ENCODE measurements at places on chromosomes 7 and 10.

DNA sequence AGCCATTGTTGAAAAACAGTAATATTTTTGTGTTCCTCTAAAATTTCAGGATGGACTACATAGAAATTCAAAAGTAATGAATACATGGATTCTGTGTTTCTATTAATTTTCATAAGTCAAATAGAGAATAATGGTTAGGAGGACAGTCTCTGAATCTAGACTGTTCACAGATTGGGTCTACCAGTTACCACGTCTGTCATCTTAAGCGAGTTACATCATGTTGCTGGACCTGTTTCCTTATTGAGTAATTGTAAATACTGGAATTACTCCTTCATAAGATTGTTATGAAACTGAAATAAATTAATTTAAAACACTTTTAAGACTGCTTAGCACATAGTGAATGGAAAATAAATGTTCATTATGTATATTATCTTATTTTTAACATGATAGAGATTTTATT is 172.3 kb downstream of the KCND2 start:
- no peak for DNase-seq

DNA sequence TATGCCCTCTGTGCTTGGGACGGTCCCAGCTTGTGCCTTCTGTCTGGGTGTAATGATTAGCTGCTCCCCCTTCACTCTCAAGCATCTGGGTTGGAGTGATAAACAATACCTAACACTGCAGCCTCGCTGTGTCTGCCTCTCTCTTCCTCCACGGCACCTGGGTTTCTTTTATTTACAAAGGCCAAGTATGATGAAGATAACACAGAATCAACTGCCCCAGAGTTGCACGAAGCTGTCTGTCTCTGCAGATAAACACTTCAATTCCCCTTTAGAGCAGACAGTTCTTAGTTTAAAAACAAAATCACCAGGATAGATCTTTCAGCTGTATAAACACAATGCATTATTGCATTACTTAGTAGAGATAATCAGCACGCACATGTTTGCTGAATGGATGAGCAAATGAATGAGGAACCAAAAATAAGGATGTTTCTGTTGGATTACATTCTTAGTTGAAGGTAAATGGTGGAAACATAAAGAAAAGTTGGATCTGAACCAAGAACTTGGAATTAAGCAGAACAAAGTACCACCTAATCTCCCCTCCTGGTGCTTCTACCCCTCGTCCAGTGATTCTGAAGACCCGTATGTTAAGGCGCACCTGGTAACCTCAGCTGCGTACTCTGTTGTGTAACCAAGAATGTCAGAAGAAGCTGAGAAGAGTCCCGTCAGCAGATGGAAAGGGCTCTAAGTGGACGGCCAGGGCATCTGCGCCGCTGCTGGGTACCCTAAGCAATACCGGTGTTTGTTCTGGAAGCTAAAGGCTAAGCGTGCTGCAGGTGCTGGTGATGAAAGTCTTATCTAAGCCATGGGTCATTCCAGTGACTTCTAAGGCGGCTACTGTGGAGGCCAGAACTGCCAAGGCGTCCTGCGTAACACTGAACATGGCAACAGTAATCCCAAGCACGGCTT is 26.6 kb downstream of the INSIG1 start:
- no peak for DNase-seq

GRCh38 chr7:6116211-6116610 is 85.0 kb downstream of the ANKRD61 start:
- no peak for DNase-seq

DNA sequence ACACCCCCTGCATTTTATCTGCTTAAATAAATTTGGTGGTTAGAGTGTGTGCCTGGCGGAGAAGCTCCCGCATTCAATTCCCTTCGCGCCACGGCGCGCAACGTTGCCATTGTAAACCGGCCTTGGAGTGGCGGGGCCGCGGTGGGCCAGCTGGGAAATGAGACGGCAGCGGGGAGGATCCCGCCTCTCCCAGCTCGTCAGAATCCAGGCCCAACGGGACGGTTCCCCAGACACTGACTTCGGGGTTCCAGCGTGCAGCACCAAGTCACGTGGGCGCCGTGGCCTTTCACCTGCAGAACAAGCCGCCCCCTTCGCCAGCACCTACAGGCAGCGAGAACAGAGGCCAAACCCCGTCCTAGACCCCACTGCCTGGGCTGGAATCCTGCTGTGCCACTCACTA is 103.4 kb downstream of the GRID1 start:
- no peak for DNase-seq

DNA sequence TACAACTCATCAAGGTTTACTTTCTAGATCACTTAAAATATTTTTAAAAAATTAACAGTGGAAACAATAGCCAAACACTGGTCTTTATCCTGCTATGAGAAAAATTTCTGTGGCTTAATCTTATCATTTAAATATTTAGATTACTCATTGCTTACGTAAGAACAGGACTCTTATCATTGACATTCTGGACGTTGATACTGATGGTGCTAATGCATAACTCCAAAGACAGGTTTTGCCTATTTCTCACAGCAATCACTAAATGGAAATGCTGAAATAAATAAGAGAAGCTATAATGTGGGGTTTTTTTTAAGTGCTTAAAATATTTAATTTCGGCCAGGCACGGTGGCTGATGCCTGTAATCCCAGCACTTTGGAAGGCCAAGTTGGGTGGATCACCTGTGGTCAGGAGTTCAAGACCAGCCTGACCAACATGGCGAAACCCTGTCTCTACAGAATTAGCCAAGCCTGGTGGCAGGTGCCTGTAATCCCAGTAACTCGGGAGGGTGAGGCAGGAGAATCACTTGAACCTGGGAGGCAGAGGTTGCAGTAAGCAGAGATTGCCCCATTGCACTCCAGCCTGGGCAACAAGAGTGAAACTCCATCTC is 195.0 kb downstream of the HGF start:
- no peak for DNase-seq

DNA sequence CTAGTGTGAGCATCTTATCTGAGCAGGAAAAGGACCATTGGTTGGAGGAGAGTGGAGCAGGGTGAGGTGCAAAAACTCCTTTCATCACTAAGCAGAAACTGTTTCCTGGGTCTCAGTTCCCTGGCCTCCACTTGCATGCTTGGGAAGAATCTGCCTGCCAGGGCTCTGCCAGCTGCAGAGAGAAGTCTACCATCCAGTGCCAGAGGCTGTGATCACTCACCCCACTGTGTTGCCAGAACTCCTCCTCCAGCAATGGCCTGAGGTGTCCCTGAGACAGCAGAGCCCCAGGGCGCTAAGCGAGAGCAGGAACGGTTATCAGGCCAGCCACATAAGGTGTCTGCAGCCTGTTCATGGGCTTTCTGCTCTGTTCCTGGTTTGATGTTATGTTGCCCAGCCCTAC is 991.4 kb downstream of the CCSER2 start:
- DNase-seq = peak; percentile 35

DNA sequence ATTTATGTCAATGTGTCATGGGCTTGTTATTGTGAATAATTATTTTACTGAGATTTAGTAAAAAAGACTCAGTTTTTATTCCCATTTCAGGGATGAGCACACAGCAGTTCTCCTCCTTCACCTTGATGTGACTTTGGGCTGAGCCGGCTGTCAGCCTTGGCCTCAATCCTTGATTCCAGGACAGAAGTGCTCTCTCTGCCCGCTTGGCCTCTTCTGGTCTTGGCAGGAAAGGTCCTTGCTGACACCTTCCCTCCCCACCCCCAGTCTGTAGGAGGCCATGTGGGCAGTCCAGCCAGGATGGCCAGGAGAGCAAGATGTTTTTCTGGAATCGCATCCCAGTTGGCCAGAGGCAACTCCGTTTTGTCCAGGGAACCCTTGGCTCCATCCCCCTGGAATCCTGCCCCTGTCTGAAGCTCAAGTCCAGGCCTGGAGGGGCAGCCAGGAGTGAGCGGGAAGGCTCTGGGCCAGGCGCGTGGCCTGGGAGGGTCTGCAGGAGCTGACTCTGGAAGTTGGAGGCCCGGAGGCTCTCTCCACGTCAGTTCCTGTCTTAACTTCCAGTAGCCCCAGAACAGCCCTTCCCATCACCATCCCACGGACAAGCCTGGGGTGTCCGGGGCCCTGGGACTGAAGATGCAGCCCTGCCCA is 100.9 kb downstream of the PDGFA start:
- DNase-seq = no peak

GRCh38 chr10:87635498-87636312 is 24.0 kb upstream of the PAPSS2 start:
- no peak for DNase-seq

DNA sequence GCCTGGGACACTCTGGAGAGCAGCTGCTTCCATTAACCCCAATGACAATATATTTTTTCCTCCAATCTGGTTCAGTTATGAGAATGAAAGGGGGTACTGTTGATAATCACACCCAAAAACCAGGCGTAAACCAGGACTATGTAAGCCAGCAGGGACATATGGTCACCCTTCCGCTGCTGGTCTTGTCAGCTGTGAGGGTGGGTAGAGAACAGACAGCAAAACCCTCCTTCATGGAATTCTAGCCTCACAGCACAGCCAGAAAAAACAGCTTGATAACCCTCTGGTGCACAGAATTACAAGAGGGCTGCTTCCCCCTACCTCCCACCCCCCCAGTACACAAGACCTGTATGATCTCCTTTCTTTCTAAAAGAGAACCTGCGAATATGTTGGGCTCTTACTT is 368.8 kb upstream of the ZMIZ1 start:
- DNase-seq = no peak

DNA sequence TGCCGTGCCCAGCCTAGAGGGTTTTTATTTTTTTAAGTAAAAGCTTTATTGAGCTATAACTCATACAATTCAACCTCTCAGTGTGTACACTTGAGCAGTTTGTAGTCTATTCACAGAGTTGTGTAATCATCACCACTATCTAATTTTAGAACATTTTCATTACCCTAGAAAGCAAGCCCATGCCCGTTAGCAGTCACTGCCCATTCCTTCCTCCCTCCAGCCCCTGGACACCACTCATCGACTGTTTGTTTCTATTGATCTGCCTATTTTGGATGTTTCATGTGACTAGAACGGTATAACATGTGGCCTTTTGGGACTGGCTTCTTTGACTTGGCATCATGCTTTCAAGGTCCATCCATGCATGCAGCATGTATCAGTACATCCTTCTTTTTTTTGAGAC is 25.7 kb upstream of the SEC61A2 start:
- DNase-seq = no peak

- DNase-seq = no peak
Observed at GRCh38 chr7:81842361-81842760, 72.5 kb upstream of the HGF start.
